ENCODE measurements at places on chromosomes 1 and 21. TPM values are rescaled to one million over a fixed set of nuclear protein-coding genes. Genes with fewer than 3 reads are reported as not detected.

GABRD gene
- 0.74 TPM for total RNA-seq

GBP5 gene
- total RNA-seq: not detected

ATP13A2 gene
- 29.3 TPM for total RNA-seq

MAP3K7CL gene
- 1.5 TPM for total RNA-seq

PPIAL4G gene
- total RNA-seq: not detected

CCDC190 gene
- total RNA-seq: not detected

ELAPOR1 gene
- 0.51 TPM for total RNA-seq

EVI5 gene
- total RNA-seq: 6.3 TPM

GBP2 gene
- total RNA-seq: 1.1 TPM

FCRL1 gene
- total RNA-seq: not detected

All from A549 treated with RU486 at 1 μM for 4 hours (cell line).